M059J (cell line): ENCODE measurements at places on chromosomes 11 and 22. TPM values are rescaled to one million over a fixed set of nuclear protein-coding genes. Genes with fewer than 3 reads are reported as not detected.

E2F8 gene
- 3.9 and 8.5 TPM in 2 replicates for total RNA-seq

MS4A12 gene
- 0.27 TPM in 1 of 2 replicates, not detected in the other for total RNA-seq

B4GALNT4 gene
- 2.8 and 9.4 TPM in 2 replicates for total RNA-seq

MPEG1 gene
- total RNA-seq = not detected in 2 replicates

DNA sequence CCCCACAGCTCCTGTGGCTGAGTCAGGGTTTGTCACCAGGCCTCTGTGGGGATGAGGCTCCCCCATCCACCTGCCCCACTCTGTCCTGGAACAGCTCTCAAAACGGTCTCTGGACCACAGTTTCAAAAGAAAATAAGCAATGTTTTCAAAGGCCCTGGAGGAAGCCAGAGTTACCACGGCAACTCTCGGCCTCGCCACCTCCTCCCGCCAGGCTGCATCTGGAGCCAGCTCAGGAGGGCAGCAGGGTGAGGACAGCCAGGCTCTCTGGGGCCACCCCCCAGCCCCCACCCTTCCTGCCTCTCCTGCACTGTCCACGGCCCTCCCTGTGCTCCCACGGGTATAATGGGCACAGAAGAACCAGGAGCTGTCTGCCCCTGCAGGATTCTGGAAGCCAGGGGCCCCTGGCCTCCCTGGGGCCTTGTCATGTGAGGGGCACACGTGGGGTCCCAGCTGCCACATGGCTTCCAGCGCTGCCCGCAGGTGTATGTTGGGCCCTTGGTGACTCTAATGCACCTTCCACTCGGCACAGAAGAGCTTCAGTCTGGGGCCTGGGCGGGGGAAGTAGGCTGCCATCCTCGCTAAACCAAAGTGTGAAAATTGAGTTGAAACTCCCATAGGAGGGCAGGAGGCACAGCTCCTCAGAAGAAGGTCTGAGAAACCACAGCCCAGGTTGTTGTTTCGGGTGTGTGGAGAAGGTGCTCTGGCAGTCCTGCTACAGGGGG, 10.3 kb downstream of the CD81 start:
- DNase-seq = peak; percentile 78

DNA sequence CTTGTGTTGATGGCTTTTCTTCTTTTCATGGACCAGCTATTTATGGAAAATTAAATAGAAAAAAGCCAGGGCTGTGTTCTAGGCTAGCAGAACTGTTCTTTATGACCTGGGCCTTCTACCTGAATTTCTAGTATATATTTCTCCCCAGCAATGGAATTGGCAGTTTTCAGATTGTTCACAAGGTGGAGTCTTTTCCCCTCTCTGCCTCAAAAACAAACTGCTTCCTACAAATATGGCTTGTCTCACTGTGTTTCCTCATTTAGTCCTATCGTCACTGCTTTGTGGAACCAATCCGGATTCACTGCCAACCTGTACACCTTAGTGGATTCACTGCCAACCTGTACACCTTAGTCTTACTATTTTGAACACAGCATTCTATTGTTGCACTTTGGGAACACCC, 5.0 kb upstream of the APOL5 start:
- no peak for DNase-seq

DNA sequence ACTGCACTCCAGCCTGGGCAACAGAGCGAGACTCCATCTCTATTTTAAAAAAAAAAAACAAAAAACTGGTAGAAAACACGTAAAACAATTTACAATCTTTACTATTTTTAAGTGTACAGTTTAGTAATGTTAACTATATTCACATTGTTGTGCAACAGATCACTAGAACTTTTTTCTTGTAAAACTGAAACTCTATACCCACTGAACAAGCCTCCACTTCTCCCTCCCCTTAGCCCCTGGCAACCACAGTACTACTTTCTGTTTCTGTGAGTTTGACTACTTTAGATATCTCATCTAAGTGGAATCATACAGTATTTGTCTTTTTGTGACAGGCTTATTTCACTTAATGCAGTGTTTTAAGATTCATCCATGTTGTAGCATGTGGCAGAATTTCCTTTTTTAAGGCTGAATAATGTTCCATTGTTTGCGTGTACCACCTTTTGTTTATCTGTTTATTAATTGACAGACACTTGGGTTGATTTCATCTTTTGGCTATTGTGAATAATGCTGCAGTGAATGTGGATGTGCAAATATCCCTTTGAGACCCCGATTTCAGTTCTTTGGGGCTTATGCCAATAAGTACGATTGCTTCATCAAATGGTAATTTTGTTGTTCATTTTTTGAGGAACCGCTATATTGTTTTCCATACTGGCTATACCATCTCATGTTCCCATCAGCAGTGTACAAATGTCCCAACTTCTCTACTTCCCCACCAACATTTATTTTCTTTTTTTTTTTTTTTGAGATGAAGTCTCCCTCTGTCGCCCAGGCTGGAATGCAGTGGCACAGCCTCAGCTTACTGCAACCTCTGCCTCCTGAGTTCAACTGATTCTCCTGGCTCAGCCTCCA, 11.0 kb downstream of the DDB2 start:
- DNase-seq = peak; percentile 24

DNA sequence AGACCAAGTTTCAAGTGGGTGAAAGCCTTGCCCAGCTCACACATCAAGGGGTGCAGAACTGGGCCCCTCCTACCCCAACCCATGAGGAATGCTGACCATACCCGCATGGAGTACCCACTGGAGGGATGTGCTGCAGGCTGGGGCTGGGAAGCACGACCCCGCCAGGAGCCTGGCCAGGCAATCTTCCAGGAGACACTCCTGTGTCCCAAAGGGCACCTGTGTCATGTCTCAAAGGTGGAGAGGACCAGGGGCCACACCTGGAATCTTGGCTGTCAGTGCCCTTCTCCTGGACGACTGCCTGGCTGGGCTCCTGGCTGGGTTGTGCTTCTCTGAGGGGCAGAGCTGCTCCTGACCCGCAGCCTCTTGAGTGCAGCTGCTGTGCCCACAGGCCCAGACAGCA, 6.7 kb downstream of the ARAP1 start:
- DNase-seq = no peak

DNA sequence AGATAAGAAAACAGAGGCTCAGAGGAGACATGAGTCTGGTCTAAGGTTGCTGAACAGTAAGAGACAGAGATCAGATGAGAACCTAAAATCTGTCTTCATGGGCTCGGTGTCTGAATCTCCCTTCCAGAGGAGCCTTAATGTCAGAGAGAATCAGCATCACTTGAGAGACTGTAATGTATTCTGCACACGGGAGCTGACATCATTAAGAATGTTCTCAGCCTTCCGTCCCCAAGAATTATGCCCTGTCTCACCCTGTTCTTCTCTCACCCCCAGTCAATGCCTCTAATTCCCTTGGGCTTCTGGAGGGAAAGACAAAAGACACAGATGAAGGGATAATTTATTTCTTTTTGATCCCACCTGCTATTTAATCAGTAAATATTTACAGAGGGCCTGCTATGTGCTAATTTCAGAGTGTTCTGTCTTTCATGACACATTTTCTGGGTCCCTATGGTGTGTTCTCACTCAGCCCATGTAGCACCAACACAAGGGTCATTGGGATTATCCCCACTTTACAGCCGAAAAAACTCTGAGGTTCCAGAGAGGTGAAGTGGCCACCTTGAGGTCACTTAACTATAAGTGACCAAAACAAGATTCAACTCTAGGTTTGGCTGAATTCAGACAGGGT, 61.8 kb downstream of the CD82 start:
- no peak for DNase-seq
